ENCODE measurements at places on chromosomes 7 and 10. TPM values are rescaled to one million over a fixed set of nuclear protein-coding genes. Genes with fewer than 3 reads are reported as not detected.

Gene SLF2
- 6.9 TPM for total RNA-seq

Gene CYP2E1
- not detected for total RNA-seq

Gene EBLN1
- total RNA-seq: not detected

Gene CPA5
- not detected for total RNA-seq

Gene HOXA9
- total RNA-seq: not detected

Measured in cardiac atrium fibroblast (primary cell).